Left kidney (tissue), 8 donors: ENCODE measurements at places on chromosomes 12 and 14. TPM values are rescaled to one million over a fixed set of nuclear protein-coding genes. Genes with fewer than 3 reads are reported as not detected.

DNA sequence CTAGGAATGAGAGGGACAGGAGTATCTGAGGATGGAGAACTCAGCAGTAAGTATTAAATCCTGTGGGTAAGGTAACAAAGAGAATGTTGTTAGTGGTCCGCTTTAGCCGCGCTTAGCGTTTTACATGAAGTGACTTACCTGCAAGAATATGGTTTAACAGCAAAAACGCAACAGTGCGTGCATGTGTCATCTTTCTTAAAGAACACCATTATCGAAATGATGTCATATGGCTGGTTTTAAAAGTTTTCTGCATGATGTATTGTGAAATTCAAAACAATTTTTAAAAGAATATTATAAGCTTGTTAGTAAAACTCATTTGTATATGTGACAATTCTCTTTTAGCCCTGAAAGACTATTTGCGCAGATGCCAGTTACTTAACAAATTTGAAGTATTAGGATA is 1.7 kb downstream of the LEMD3 start:
- peak; percentile 8 for DNase-seq

GRCh38 chr12:54409267-54409666 is 9.8 kb downstream of the ITGA5 start:
- no peak for DNase-seq

Gene ALX1
- 26.5 TPM for polyA plus RNA-seq

DNA sequence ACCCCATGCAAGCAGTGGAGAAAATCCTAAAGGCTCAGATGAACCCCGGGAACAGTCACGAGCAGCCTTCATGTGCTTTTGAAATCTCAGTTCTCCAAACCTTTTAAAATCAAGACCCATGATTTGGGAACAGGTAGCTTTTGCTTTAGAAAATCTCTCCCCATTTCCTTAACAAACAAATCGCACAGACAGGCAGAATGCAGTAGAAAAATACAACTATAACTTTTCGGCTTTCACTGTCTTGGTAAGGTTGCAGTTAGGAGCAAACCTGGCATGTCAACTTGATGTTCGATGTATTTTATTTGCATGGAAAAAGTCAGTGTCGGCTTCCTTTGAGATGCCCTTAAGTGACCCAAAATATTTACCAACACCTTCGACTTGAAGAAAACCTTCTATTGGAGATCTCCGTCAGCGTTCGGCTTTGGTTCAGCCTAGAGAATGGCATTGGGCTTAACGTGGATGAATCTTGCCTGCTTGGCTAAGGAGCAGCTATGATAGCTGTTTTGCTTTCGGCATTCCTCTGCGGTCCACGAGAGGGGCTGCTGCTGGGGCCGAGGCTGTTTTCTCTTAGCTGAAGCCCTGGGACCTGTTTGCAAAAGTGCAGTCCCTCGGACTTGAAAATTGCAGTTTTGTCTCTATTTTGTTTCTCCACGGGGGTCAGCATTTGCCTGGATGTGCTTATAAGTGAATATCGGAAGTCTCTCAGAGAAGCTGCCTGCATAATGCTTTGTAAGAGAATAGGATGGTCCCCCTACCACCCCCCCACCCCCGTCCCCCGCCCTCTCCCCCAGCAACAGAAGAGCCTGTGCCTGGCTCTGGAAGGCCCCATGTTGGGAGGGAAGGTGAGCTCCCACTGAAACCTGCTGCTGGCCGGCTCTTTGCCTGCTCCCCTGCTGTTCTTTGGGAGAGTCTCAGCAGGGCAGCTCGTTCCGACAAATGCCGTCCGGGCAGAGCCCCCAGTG is 122.8 kb downstream of the AACS start:
- DNase-seq = no peak

Gene NELL2
- 26.0 TPM for polyA plus RNA-seq

Gene CEBPE
- polyA plus RNA-seq = 0.08 TPM

Gene GPR65
- 0.50 TPM for polyA plus RNA-seq

- no peak for DNase-seq
Observed at GRCh38 chr14:35333797-35334743, 41.9 kb downstream of the PSMA6 start.

DNA sequence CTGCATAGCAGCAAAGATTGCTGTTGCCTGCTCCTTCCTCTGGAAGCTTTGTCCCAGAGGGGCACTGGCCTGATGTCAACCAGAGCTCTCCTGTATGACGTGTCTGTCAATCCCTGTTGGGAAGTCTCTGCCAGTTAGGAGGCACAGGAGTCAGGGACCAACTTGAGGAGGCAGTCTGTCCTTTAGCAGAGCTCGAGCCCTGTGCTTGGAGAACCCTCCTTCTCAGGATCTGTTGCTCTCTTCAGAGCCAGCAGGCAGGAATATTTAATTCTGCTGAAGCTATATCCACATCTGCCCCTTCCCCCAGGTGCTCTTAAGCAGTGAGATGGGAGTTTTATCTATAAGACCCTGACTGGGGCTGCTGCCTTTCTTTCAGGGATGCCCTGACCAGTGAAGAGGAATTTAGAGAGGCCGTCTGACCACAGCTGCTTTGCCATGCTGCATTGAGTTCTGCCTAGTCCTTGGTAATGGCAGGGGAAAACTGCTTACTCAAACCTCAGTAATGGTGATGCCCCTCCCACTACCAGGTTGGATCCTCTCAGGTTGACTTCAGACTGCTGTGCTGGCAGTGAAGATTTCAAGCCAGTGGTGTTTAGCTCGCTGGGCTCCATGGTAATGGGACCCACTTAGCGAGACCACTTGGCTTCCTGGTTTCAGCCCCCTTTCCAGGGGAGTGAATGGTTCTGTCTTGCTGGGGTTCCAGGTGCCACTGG is 218.6 kb upstream of the SLC38A2 start:
- no peak for DNase-seq

- DNase-seq = no peak
Observed at GRCh38 chr14:105503935-105504692, 13.1 kb downstream of the TEDC1 start.

Gene LPAR5
- polyA plus RNA-seq = 0.91 TPM

- no peak for DNase-seq
Observed at GRCh38 chr12:105474672-105475071, 144.2 kb downstream of the C12orf75 start.

DNA sequence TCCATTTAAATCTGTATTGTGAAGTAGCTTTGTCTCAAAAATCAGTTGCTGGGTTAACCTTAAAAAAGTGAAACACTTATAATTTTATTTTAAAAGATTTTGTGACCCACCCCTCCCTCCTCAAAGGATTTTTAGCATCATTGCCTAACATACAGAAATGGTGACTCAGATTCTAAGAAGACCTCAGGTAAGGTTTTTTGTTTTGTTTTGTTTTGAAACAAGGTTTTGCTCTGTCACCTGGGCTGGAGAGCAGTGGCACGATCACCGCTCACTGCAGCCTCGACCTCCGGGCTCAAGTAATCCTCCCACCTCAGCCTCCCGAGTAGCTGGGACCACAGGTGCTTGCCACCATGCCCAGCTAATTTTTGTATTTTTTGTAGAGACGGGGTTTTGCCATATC is 74.2 kb downstream of the GNS start:
- DNase-seq = no peak

- no peak for DNase-seq
Observed at GRCh38 chr14:64711039-64711438, 6.8 kb downstream of the PLEKHG3 start.

Gene CD4
- polyA plus RNA-seq = 25.5 TPM

Gene GALNT9
- polyA plus RNA-seq = 7.3 TPM

DNA sequence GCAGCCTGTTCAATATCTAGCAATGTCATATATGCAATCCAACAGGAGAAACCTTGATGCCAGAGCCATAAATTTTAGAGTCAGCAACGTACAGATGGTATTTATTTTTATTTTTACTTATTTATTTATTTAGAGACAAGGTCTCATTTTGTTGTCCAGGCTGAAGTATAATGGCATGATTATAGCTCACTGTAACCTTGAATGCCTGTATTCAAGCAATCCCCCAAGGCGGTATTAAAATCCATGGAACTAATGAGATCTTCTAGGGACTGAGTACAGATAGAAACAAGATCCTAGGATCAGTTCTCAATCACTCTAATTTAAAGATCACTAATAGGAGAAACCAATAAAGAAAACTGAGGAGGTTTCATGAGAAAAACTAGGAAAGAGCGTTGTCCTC is 89.3 kb downstream of the SLCO1B1 start:
- no peak for DNase-seq

GRCh38 chr12:89156862-89157262 is 195.4 kb downstream of the DUSP6 start:
- no peak for DNase-seq

DNA sequence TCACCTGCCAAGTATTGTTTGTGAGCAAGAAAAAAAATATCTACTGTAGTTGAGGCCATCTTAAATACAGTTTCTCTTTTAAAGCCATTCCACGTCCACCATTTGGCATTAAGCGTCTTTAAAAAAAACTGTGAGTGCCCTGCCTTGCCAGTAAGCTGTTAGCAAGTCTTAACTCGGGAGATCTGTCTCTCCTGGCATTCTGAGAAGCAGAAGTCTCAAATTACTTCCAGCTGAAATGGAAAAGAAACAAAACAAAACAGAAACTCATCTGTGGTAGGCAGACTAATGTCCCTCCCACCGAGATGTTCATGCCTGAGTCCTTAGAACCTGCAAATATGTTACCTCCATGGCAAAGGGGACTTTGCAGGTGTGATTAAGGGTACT is 126.2 kb downstream of the CRADD start:
- DNase-seq = no peak

- no peak for DNase-seq
Observed at GRCh38 chr12:20142316-20142715, 226.0 kb upstream of the PDE3A start.

Gene OLR1
- polyA plus RNA-seq = 1.3 TPM
